ENCODE measurements at places on chromosomes 4 and X.

DNA sequence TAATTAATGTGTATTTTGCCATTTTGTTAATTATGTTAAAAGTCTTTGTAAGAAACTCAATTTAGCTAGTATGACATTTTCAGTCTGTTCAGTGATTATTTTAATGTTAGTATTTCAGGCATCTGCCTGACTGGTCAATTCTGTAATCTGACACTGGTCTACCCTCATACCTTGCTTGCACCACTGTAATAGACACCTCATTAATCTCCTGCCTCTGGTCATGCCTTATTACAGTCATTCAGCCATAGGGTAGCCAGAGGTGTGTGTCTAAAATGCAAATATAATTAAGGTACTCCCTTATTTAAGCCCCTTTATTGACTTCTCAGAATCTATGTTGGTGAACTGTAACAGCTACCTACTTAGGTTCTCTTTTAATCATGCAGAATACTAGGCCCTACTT is 861.1 kb upstream of the IGFBP7 start:
- no peak for DNase-seq

DNA sequence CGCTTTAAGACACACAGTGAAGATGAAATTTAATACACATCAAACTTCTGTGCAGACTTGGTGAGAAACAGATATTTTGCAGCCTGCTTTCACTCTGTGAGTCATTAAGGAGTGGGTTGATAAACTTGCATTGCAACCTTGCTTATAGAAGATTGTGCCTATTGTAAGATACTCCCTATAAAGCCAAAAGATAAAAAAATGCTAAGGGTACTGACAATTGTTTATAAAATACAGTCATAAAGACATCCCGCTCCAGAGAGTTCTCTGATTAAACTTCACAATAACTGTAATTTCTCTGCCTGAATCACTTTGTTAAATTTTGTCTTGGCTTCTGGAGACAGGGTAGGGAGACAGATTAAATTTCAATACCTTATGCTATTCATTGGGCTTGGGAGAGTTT is 49.1 kb downstream of the GALNT7 start:
- no peak for DNase-seq

GRCh38 chr4:120749445-120750151 is 172.9 kb downstream of the PRDM5 start:
- DNase-seq, result no peak

- DNase-seq, result no peak
Observed at GRCh38 chr4:100224160-100224559, 33.9 kb upstream of the DDIT4L start.

DNA sequence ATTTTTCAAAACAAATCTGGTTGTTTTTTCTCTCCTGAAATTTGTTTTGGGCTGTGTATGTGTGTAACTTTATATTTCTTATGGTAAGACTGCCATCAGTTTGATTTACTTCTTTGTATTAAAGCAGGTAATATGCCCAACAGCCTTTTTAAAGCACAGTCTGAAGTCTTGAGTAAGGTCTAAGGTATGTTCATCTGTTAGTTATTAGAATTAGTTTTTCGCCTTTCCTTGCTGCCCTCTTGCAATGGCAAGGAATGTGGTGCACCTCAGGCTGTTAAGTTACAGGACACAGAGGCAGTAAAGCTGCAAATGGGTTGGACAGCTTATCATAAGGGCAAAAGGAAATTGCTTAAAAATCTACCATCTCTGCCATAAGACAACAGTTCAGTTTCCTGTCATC is 71.8 kb downstream of the METTL14 start:
- no peak for DNase-seq

GRCh38 chr4:54548098-54548620 is 109.6 kb upstream of the KIT start:
- no peak for DNase-seq

- DNase-seq, result no peak
Observed at GRCh38 chr4:106140601-106141000, 175.4 kb downstream of the TBCK start.

GRCh38 chrX:18574591-18574990 is 97.3 kb downstream of the RS1 start:
- no peak for DNase-seq

DNA sequence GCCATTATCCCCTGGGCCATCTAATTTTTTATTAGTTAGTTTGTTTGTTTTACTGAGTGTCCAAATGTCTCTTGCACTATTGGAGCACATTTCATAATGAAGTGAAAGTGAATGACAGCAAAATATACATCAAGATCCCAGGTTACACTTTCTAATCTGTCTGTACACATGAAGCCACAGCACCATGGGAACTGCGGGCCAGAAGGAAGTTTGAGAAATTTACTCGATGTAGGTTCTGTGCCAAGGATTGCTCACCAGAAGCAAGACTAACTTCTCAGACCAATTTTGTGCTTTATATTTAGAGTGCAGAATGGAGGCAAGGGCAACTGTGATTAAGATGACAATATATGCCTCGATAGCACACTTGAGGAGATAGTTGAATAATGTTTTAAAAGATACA is 258.0 kb downstream of the COL25A1 start:
- DNase-seq, result no peak

- no peak for DNase-seq
Observed at GRCh38 chr4:105607876-105608275, 55.5 kb downstream of the ARHGEF38 start.

- DNase-seq, result no peak
Observed at GRCh38 chr4:136934601-136935000, 597.7 kb downstream of the PCDH18 start.

GRCh38 chrX:7090641-7091040 is 56.9 kb upstream of the STS start:
- no peak for DNase-seq

- no peak for DNase-seq
Observed at GRCh38 chr4:139962130-139962684, 191.8 kb downstream of the MAML3 start.

DNA sequence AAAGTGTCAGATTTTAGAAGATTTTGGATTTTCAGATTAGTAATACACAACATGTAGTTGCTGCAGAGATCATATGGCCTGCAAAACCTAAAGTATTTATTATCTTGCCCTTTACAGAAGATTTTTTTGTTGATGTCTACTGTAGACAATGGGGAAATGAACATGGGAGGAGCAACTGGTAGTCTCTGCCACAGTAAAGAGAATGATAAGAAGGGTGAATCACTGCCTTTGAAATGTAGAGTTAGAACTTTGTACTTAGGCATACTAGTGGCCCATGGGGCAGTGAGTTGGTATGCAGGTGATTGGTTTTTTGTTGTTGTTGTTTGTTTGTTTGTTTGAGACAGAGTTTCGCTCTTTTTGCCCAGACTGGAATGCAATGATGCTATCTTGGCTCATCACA is 50.1 kb downstream of the GAB1 start:
- DNase-seq, result no peak

DNA sequence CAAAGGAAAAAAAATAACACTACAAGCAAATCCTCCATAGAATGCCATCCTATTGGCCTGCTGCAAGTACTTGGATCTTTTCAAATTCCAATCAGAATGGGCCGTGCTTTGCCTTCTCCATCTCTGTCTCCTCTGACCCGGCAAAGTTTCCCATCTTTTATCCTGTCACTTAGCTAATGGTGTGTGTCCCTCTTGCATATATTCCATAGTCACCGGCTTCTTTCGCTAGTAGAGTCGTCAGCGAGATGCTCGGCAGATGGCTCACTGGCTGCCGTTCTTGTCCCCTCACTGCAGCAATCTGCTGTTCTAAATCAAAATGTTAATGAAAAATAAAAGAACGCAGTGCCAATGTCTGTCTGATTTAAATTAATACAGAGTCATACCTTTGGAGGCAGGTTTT is 22.1 kb downstream of the GRIA3 start:
- DNase-seq, result no peak

DNA sequence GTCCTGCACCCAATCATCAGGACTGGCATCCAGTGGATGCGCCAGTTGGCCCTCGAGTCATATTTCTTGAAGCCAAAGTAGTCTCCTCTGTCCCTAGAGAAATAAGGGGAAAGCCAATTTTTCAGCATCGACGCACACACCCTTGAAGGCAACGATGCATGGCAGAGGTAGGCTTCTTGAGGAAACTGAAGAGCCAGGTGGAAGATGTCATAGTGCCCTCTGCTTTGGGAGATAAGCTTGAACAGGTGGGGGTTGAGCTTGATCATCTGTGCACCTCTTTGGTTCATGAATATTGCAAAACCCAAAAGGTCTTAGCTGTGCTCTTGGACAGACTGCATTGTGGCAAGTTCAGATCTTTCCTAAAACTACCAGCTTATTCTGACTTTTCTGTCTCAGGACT is 34.6 kb upstream of the WDR1 start:
- DNase-seq, result no peak

- no peak for DNase-seq
Observed at GRCh38 chrX:136525738-136526606, 6.0 kb upstream of the VGLL1 start.

- DNase-seq, result no peak
Observed at GRCh38 chr4:151417164-151417571, 8.2 kb downstream of the FHIP1A start.

DNA sequence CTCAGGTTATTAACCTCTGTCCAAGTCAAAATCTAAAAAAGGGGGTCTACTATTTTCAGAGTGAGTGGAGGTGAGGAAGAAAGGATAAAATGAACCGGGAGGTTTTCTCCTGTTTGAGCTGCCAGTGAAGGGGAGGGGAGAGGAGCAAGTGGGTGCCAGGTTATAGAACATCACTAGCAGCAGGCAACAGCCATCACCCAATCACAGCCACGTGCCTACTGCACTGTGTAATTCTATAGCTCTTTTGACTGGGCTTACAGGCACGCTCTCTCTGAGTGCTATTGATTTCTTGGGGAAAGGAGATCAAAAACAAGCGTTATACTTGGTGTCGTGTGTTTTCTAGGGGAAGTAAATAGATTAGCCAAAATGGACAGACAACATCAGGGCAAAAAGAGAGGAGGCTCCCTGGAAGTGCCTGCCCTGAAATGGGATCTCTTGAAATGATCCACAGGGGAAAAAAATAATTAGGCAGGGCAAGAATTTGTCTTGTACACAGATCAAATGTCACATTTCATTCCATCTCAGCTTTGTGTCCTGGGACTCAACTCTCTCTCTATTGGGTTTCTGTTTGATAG is 300.5 kb upstream of the LCORL start:
- DNase-seq, result no peak

- no peak for DNase-seq
Observed at GRCh38 chr4:94635177-94635576, 122.6 kb upstream of the BMPR1B start.

DNA sequence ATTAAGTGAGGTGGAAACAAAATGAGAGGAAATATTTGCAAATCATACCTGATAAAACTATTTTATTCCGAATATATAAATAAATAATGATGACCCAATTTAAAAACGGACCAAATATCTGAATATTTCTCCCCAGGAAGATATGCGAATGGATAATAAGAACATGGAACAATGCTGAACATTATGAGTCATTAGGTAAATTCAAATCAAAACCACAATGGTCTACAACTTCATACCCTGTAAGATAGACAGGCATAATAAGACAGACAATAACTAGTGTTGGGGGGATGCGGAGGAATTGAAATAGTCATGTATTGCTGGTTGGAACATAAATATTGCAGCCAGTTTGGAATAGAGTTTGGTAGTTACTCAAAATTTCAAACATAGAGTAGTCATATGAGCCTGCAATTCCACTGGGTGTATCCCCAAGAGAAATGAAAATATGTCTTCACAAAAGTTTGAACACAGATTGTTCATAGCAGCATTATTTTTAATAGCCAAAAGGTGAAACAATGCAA is 47.6 kb upstream of the DRP2 start:
- no peak for DNase-seq

DNA sequence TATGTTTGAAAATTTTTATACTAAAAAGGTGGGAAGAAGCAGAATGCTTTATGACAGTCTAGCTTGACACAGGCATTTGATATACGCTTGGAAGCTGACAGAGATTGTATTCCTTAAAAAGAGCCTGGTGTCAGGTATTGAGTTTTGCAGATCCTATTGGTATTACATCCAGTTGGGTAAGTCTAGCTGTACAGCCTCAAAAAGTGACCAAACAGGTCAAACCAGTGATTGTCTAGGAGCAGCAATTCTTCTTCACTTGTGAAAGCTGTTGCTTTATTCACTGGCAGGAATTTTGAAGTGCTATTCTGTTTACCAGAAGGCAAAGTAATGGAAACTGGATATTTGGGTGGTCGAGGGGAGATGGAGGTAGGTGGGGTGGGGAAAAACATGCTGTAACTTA is 77.5 kb downstream of the UCHL1 start:
- no peak for DNase-seq

Measured in activated gamma-delta T cell (primary cell).